ENCODE measurements at places on chromosomes 3 and 15.

GRCh38 chr15:66936109-66936860 is 129.1 kb upstream of the SMAD3 start:
- DNase-seq: no peak

DNA sequence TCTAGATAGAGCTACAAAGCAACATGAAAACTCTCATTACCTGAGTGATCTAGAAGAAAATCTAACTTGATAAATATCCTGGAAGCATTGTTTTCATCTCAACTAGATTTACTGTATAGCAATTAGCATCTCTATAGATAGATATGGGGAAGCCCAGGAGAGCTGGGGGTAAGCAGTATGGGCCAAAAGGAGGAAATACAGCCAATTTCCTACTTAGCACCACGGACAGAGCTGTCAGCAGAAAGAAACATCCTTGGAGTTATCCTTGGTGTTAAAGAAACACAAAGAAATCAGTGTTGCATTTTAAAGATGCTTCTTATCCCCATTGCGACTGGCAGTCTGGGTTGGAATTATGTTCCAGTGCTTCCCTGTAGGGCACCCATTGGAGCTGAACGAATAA is 126.2 kb downstream of the TIGIT start:
- peak; percentile 36 for DNase-seq

DNA sequence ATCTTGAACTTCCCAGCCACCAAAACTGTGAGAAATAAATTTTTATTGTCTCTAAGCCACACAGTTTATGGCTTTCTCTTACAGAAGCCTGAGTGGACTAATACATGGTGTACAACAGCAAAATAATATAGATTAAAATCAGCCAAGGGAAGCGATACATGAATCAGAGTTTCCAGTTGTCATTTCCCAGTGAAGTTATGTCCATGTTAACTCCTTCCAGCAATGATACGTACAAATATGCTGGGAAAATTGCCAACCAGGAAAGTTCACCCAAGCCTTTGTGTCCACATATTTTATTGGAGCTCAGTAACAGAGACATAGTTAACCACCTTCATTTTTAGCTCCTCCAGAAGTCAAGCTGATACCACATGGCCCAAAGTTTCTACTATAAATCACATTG is 280.9 kb upstream of the KCNMB2 start:
- DNase-seq: no peak

DNA sequence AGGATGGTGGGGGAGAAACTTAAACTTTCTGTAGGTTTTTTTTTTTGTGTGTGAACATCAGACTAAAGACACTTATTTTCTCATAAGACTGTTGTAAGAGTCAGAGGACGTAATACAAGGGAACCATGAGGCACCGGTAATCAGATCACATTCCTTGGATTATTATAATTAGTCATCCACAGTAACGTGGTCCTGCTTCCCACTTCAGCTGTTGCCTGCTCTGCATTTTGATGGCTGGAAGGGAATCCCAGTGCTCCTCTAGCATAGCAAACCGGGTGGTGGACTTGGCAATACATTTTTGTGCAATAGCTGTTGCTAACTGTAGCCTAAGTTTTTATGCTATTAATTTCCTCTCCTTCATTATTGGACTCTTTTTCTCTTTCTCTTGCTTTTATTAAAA is 294.8 kb downstream of the NR2F2 start:
- no peak for DNase-seq

- DNase-seq: peak; percentile 96
Observed at GRCh38 chr3:106534206-106534605, 665.4 kb upstream of the CBLB start.

- DNase-seq: no peak
Observed at GRCh38 chr15:85777250-85778106, 17.2 kb downstream of the KLHL25 start.

DNA sequence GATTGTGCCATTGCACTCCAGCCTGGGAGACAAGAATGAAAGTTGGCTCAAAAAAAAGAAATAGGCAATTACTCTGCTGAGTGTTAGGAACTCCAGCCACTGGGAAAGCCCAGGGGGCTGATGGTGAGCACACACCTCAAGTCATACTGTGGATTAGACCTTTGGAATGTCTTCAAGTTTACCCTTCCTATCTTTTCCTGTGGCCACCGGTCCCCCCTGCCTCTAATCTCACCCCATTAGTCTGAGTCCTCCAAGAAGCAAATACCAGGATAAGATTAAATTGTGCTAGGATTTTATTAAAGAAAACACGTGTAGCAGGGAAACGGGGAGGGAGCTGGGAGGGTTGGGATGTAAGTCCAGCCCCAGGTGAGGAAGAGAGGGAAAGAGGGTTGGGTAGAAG is 31.6 kb downstream of the TMEM40 start:
- DNase-seq: no peak

- no peak for DNase-seq
Observed at GRCh38 chr3:55244247-55244646, 242.9 kb downstream of the WNT5A start.

DNA sequence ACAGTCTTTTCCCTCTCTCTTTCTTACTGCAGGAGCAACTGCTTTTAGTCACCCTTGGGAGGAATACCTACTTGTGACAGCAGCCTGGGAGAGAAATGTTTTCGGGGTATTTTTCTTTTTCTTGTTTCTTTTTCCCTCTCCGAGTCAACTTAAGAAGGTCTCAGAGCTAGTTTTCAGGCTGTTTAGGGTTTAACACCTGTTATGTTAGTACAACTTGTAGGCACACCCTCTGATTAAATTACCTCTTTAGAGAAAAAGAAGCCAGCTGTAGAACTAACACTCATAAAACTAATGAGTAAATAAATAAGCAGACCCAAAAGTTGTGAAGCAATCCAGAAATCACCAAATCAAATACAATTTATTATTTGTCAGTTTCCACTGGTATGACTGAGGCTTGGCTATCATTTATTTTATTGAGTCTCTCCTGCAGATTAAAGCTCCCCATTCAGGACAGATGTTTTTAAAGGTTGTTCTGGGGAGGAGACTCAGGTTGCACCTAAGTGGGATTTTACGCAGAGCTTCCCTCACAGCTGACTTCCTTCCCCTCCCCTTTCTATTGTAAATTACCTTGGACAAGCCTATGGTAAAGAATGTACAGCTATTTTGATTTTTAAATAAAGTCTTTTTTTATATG is 112.5 kb downstream of the FOXB1 start:
- no peak for DNase-seq

GRCh38 chr3:45773714-45774449 is 22.5 kb downstream of the SLC6A20 start:
- DNase-seq: no peak

DNA sequence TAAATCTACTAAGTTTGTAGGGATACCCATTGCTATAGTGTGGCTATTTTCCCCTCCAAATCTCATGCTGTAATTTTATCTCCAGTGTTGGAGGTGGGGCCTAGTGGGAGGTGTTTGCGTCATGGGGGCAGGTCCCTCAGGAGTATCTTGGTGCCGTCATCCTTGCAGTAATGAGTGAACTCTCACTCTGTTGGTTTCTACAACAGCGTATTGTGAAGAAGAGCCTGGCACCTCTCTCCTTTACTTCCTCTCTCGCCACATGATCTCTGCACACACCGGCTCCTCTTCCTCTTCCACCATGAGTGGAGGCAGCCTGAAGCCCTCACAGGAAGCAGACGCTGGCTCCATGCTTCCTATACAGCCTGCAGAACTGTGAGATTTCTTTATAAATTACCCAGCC is 34.0 kb upstream of the TRPM1 start:
- DNase-seq: no peak

DNA sequence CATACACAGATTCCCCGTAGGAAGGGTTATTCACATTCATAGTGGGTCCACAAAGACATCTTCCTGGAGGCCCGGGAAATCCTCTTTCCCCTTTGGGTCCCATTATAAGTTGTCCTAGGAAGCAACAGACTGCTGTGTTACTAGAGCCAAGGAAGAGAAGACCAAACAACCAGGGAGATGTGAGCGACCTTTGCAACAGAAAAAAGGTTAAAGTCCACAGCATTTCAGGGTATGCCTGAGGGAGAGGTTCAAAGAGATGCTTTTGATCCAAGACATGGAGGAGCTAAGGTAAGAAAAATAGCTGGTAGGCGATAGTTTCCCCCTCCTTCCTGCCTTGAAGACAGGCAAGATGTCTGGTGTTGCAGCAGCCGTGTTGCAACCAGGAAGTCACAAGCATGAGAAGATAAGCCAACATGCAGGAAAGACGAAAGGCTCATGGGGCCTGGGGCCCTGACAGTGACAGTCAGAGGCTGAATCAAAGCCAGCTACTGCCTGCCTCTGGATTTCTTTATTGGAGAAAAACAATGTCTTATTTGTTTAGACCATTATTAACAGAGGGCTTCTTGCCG is 30.9 kb downstream of the EAF1 start:
- DNase-seq: peak; percentile 8

- no peak for DNase-seq
Observed at GRCh38 chr15:89070197-89071124, 17.8 kb upstream of the ABHD2 start.

DNA sequence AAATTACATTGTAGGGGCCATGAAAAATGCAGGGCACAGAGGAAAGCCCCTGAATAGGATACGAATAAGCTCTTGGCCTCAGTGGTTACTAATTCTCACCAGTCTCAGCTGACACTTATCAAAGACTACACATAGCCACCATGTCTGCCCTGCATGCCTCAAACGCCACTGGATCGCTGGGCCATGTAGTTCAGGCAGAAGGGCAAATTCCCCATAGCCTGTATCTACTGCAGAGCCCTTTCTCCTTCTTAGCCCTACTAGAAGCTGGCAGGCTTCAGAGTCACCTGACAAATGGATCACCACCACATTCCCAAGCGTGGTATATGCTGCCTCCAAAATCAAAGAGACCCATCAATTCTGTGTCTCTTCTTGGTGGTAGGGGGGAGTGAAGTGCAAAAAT is 177.4 kb downstream of the MINAR1 start:
- no peak for DNase-seq

All from Kasumi-1 (cell line).